ENCODE measurements at places on chromosomes 1 and 21.

- DNase-seq = no peak
Measured at GRCh38 chr1:95140791-95141190, 23.6 kb downstream of the TLCD4 start.

- no peak for DNase-seq
Measured at GRCh38 chr1:36327421-36328087, 4.1 kb upstream of the EVA1B start.

DNA sequence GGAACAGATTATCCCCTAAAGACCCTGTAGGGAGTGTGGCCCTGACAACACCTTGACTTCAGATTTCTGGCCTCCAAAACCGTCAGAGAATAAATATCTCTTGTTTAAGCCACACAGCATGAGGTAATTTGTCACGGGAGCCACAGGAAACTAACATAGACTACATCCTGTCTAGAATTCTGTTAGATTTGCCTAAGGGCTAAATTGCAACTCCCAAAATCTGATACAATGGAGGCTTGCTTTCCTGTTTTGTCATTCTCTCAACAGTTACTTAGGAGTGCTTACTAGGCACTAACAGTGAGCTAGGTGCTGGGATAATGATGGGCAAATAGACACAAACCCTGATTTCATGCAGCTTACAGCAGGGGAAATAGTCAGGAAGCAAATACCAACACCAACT is 141.6 kb downstream of the MIS18A start:
- no peak for DNase-seq

DNA sequence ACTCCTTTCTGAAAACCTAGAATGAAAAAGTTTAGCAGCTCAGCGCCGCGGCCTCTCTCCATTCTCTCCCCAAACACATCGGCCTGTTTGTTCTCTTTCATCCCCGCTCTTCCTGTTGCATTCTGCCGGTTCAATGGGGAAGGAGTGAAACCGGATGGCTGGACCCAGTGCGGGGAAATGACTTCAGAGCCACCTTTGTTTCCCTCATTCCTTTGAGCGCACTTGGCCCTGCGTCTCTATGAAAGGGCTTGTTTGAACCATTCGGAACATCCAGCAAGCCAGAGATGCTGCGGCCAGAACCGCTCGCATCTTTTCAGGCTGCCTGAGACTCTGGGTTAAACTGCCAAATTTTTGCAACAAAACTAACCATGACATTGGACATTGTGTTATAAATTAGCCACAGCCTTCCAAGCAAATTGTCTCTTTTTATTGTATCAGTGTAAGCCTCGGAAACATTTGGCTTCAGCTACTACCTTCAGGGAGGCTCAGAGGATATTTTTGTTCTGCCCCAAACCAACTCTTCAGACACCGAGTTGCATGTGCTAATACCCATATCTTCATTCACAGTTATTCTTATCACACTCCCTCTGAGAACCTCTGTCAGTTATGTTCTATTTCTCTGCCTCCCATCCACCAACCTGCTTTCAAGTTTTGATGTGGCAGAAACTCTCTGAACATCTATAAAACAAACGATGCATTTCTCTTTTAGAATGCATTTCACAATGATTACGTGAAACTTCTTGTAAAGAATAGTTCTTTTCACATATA is 5.1 kb upstream of the OLIG1 start:
- DNase-seq = no peak

GRCh38 chr21:41130883-41131282 is 37.1 kb upstream of the BACE2 start:
- no peak for DNase-seq

DNA sequence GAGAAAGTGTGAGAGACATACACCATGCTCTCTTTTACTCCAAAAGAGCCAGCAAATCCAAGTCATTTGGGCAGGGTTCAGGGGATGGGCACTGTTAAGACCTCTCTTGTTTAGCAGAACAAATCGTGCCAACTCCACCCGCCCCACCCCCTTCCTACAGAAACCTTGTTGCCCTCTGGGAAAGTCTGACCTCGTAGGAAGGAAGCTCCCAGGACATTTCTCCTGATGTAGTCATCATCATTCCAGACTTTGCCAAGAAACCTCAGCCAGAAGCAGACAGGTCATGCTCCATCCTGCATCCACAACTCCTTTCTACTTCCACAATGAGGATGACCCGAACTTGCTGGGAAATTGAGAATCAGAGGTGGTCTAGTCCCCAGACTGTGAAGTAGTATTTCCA is 57.7 kb downstream of the UBE2T start:
- no peak for DNase-seq

DNA sequence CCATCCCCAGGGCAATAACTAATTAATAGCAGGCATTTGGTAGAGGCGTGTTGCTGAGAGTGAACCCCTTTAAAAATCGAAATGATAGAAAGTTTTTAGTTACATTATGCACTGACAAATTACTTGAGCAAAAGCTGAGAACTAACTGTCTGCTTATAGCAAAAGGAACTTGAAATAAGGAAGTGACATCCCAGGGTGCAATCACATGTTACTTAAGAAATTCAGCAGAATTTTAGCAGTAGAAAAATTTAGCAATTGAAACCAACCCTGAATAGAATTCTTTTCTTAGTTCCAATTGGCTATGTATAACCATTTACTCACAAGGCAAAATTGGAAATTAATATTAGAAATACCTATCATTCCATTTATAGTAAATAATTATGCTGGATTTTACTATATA is 139.5 kb upstream of the SAMSN1 start:
- no peak for DNase-seq

GRCh38 chr1:186738926-186739325 is 58.7 kb upstream of the PTGS2 start:
- DNase-seq = no peak

GRCh38 chr1:214898161-214898560 is 184.4 kb upstream of the KCNK2 start:
- no peak for DNase-seq

DNA sequence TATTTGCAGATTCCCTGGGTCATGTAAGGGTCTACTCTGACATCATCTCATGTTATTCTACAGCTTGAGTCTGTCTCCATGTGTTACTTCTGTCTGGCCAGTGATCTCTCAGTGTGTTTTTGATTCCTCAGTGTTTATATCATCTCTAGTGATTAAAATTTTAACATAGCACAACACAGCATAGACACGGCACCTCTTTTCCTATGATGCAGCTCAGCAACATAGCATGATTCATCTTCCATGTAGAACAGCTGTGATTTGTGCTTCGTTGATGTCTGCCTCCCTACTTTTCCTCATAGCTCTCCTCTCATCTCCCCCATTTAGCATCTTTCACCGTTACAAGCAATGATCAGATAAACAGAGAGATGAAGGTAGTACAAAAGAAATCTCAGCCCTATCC is 163.9 kb upstream of the DPT start:
- DNase-seq = no peak

GRCh38 chr1:107640207-107640606 is 324.8 kb downstream of the VAV3 start:
- no peak for DNase-seq
